ENCODE measurements at places on chromosomes 6 and 20.

GRCh38 chr6:154632119-154632518 lies 101.1 kb upstream of the SCAF8 start:
- H3K4me1 ChIP-seq = no peaks in the 10 kb centered on the region
- H3K36me3 ChIP-seq = no peaks in the 10 kb centered on the region
- H3K27me3 ChIP-seq = no peaks in the 10 kb centered on the region
- no peak for DNase-seq

- DNase-seq = no peak
- no peaks in the 10 kb centered on the region for H3K36me3 ChIP-seq
- no peaks in the 10 kb centered on the region for H3K4me1 ChIP-seq
- no peak overlapping the region for H3K4me3 ChIP-seq
- no peak overlapping the region for H3K27ac ChIP-seq
These were observed 75.2 kb upstream of the IYD start for GRCh38 chr6:150293423-150294173.

DNA sequence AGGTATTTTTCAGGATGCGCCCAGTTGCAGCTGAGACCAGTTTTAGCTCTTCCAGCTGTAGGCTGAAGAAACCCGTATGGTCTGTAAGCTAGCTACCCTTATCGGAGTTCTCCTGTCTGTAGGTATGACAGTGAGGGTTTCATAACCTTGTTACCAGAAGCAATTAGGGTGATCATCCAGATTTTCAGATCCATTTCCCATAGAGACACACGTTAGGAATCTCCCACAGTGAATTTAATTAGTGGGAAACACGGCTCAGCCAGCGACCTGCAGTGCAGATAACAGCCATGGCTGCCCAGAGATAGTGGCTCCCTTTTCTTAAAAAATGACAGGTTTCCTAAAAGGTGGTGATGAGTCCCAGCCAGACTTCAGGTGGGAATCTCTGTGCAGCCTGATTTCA lies 111.1 kb downstream of the BTBD3 start:
- no peak overlapping the region for H3K4me3 ChIP-seq
- no peak overlapping the region for H3K27ac ChIP-seq
- no peak for DNase-seq
- H3K4me1 ChIP-seq = no peaks in the 10 kb centered on the region
- no peaks in the 10 kb centered on the region for H3K36me3 ChIP-seq

- no peak overlapping the region for H3K4me3 ChIP-seq
- no peak overlapping the region for H3K27ac ChIP-seq
- DNase-seq = no peak
- H3K27me3 ChIP-seq = no peaks in the 10 kb centered on the region
- H3K4me1 ChIP-seq = no peaks in the 10 kb centered on the region
- H3K36me3 ChIP-seq = no peaks in the 10 kb centered on the region
These were observed 14.7 kb downstream of the CHRNA4 start for GRCh38 chr20:63346131-63347080.

DNA sequence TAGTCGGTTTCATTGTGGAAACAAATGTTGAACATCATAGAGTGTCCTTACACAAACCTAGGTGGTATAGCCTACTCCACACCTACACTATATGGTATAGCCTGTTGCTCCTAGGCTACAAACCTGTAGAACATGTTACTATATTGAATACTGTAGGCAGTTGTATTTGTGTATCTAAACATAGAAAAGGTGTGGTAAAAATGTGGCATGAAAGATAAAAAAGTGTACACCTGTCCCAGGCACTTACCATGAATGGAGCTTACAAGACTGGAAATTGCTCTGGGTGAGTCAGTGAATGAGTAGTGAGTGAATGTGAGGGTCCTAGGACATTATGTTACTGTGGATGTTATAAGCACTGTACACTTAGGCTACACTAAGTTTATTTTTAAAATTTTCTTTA lies 103.0 kb downstream of the ZFAND3 start:
- no peak overlapping the region for H3K27ac ChIP-seq
- H3K4me1 ChIP-seq = peaks cover 2% of the 10 kb centered on the region
- no peak overlapping the region for H3K4me3 ChIP-seq
- DNase-seq = no peak
- no peaks in the 10 kb centered on the region for H3K27me3 ChIP-seq

- no peak for DNase-seq
- H3K4me3 ChIP-seq = no peak overlapping the region
- H3K36me3 ChIP-seq = no peaks in the 10 kb centered on the region
- H3K4me1 ChIP-seq = peaks cover 2% of the 10 kb centered on the region
These were observed 82.0 kb upstream of the TRAF3IP2 start for GRCh38 chr6:111687652-111688051.

GRCh38 chr6:15522856-15523529 lies 139.8 kb downstream of the DTNBP1 start:
- DNase-seq = no peak
- no peaks in the 10 kb centered on the region for H3K36me3 ChIP-seq

All from ovary (tissue), 10 donors.